ENCODE measurements at places on chromosomes 3 and 15. TPM values are rescaled to one million over a fixed set of nuclear protein-coding genes. Genes with fewer than 3 reads are reported as not detected.

- no peak for DNase-seq
These were observed 14.4 kb upstream of the HTR3E start for GRCh38 chr3:184082465-184082864.

DNA sequence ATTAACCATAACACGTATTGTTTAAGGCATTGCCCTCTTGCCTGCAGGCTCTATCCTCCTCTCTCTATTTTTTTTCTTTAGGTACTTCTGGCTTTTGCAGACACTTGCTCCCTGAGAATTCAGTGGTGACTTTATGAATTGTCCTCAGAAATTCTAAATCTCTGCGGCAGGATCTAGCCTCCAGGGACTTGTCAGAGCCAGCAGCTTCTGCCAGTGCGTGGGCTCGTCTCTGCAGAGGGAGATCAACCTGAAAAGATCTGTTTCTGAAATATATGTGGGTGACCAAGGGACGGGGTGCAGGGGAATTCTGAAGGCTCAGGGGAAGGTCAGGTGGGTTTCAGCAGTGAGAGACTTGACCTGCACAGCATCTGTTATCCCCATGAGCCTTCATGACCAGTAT lies 326.1 kb upstream of the LRRFIP2 start:
- DNase-seq = no peak

GRCh38 chr3:47428662-47429061 lies 47.1 kb downstream of the SCAP start:
- DNase-seq = no peak

GRCh38 chr3:120567370-120568201 lies 28.6 kb upstream of the NDUFB4 start:
- no peak for DNase-seq

- DNase-seq = no peak
These were observed 102.0 kb downstream of the IGF2BP2 start for GRCh38 chr3:185722881-185723280.

DNA sequence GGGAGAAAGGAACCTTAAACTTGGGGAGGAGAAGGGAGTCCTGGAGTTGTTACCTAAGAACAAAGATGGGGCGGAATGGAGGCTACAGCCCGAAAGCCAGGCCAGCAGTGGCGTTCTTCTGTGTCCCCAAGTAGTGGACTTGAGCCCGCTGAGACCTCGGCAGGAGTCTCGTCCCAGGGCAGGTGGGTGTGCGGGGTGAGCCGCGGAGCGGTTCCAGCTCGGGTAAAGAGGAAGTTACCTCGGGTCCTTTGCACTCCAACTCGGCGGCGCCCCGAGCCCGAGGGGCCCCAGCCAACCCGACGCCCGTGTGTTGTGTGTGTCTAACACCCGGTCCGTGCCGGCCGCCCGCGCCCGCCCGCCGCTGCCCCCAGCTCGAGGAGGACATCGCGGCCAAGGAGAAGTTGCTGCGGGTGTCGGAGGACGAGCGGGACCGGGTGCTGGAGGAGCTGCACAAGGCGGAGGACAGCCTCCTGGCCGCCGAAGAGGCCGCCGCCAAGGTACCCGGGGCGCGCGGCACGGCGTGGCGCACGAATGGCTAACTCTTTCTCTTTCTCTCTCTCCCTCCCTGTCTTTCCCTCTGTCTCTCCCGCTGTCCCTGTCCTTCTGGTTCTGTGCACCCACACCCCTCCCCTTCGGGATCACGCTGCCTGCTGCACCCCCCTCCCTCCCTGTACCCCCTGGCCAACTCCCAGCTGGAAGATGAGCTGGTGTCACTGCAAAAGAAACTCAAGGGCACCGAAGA lies 959 bp downstream of the TPM1 start:
- peak; percentile 69 for DNase-seq

- DNase-seq = no peak
These were observed 339.9 kb upstream of the KCNH8 start for GRCh38 chr3:18808429-18808828.

GRCh38 chr3:133805384-133805701 lies 272 bp upstream of the SRPRB start:
- no peak for DNase-seq

- no peak for DNase-seq
These were observed at the start of gene EOMES for GRCh38 chr3:27721717-27722564. Gene EOMES, minus strand, starts transcription at chr3:27722323. Its CDS starts 29 bp downstream, at chr3:27722294.

Gene SEMA3B
- 19.9 TPM for total RNA-seq

Gene XCR1
- total RNA-seq = not detected

Gene CCR9
- not detected for total RNA-seq

Data from Right ventricle myocardium superior (tissue), 1 donor.